ENCODE measurements at places on chromosomes 3 and 15.

DNA sequence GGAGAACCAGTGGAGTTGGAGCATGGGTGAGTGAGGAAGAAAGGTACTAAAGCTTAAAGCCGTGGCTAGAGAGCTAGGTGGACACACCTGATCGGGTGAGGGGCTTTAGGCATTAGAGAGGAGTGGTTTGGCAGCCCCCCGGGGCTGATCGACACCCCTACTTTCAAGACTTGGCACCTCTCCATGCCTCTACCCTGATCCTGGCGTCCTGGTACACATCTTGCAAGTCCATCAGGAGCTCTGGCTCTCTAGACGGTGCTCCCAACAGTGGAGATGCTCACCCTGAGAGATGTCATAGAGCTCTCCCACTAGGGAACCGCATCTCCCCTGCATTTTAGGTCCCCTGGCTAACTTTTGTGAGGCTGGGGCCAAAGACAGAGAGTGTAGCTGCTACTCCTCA is 98.1 kb downstream of the XXYLT1 start:
- DNase-seq, result no peak

GRCh38 chr15:34126522-34126921 is 24.6 kb downstream of the PGBD4 start:
- no peak for DNase-seq

DNA sequence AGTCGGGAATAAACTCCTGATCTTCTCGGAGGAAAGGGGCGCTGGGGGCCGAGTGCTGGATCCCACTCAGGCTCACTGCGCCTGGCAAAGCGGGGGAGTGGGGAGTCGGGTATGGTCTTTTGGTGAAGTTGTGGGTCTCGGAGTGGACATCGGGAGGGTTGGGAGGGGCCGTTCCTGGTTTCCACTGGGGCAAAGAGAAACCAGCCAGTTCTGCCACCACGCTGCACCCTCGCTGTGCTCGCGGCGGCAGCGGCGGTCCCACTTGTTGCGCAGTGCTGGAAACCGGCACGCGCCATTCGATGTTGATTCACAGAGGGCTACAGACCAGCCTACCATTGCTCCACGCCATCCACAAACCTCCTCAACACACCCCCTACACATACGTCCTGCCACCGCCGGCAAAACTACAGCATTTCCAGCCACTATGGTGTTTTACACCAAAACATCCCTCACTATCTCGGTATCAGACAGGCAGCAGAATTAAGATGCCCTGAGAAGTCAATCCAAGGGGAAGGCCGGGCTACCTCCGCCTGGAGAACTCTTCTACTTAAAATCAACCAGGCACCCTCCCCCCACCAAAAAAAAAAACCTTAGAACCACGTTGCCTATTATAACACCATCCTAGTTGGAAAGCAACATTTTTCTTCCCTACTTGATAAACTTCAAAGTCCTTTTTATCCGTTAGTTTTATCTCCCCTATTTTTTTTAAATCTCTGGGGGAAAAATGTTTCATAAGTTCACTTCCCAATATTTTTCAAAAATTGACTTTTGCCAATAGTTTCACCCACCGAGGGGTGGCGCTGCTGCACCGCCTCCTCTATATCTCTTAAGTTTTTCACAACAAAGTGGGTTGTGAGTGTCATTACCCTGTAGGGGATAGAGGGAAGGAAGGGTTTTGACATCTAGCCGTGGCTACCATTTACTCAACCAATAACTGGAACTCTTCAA is 3.6 kb downstream of the BCL6 start:
- peak; percentile 87 for DNase-seq

- no peak for DNase-seq
These were observed 532.8 kb upstream of the GOLIM4 start for GRCh38 chr3:168628549-168628948.

DNA sequence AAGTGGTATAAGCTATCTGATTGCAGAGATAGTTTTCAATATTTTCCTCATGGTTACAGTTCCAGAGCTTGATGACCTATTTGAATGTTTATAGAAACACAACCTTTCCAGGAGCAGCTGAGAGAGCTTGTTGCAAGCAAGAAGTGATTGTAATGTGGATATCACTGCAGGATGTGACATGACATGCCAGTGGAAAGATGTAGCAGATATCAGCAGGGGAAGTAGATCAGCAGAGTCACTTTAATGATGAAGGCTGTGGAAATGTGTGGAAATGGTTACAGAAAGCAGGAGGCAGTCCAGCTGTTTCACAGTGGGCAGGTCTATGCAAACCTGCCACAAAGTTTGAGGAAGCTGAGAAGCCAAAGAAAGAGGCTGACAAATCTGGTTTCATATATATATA is 21.0 kb downstream of the TMEM158 start:
- no peak for DNase-seq

- DNase-seq, result no peak
These were observed 7.2 kb upstream of the COMMD4 start for GRCh38 chr15:75328493-75329314.

DNA sequence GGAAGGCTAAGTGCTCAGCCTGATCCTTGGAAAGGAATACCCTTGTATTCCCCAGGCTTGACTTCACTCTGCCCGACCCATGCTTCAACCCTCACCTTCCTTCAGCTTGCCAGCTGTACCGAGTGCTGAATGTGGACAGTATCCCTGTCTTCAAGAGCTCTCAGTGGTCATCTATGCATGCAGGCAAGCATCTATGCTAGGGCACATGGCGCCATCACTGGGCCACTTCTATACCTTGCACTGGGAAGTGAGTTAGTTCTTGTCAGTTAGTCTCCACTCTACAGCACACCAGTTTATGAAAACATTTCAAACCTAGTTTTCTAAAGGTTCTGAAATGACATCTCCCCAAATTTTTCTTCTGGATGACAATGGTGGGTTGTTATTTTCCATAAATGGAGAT is 82.0 kb upstream of the MYRIP start:
- DNase-seq, result no peak

DNA sequence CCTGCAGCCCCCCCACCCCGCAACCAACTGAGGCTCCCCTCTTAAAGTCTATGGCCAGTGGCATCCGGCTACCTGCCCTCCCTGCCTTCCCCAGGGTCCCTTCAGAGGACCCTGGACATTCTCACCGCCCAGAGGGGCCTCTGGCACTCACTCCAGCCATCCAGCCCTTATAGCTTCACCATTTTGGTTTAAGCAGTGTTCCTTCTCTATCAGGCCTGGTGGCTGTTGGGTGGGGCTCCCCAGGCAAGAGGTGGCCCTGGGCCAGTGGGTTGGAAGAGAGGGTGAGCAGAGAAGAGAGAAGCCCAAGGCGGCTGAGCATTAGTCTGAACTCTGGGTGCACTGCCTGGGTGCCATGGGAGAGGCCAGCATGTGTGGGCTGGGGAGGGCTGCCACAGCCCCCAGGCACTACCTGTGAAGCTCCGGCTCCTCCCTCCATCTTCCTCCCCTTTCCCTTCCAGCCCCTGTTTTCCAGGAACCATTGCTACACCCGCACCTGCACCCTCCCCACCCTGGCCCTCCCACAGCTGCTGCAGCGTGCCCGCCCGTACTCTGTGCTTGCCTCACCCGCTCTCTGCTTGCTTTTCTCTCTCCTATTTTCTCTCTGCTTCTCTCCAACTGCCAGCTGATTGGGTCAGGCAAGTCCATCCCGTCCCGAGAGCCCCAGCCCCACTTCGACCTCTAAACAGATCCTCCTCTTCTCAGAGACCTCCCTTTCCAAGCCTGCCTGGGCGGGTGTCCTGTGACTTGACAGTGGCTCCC is 168.2 kb downstream of the TBC1D2B start:
- DNase-seq, result no peak

- DNase-seq, result no peak
These were observed 256.5 kb downstream of the GABRB3 start for GRCh38 chr15:26516102-26516980.

- DNase-seq, result peak; percentile 58
These were observed 213.7 kb upstream of the NR2E3 start for GRCh38 chr15:71596672-71597071.

DNA sequence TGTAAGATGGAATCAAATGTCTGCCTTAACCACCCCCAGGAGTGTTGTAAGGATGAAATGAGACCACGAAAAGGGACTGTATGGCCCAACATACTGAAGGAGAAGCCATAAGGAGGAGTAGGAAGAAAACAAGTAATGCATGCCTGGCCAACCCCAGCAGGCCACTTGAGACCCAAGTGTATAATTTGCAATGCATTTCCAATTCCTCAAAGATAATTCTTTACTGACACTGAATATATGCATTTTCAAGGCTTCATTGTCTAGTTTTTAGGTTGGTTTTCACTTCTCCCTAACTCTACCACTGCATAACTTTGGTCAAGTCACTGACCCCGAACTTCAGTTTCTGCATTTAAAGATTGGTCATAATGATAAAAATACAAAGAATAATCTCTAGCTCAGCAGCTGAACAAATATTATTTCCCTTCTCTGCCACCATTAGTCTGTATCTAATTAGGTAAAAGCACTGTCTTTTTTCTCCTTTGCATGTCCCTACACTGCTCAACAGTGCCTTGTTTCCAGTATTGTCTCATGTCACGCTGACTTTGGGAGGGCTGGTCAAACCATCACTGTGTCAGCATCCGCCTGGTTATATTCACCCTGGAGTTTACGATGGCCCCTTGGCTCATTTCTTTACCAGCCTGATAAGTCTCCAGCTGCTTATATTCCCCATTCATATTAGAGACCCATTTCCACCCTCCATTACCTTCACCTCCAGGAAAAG is 378.6 kb downstream of the NTRK3 start:
- no peak for DNase-seq

GRCh38 chr3:109059264-109059663 is 58.7 kb downstream of the MORC1 start:
- DNase-seq, result no peak

GRCh38 chr3:23518441-23518840 is 287.3 kb upstream of the UBE2E1 start:
- no peak for DNase-seq

GRCh38 chr15:57343498-57343897 is 32.8 kb upstream of the CGNL1 start:
- no peak for DNase-seq

- no peak for DNase-seq
These were observed 19.8 kb downstream of the TUBGCP4 start for GRCh38 chr15:43390723-43391122.

GRCh38 chr3:104961851-104962250 is 404.9 kb upstream of the ALCAM start:
- DNase-seq, result no peak

- peak; percentile 75 for DNase-seq
These were observed 77.8 kb upstream of the WDR72 start for GRCh38 chr15:53837263-53837662.

- DNase-seq, result no peak
These were observed 318.0 kb upstream of the GBE1 start for GRCh38 chr3:82079335-82079890.

GRCh38 chr15:78991476-78991875 is 46.6 kb upstream of the CTSH start:
- peak; percentile 46 for DNase-seq

DNA sequence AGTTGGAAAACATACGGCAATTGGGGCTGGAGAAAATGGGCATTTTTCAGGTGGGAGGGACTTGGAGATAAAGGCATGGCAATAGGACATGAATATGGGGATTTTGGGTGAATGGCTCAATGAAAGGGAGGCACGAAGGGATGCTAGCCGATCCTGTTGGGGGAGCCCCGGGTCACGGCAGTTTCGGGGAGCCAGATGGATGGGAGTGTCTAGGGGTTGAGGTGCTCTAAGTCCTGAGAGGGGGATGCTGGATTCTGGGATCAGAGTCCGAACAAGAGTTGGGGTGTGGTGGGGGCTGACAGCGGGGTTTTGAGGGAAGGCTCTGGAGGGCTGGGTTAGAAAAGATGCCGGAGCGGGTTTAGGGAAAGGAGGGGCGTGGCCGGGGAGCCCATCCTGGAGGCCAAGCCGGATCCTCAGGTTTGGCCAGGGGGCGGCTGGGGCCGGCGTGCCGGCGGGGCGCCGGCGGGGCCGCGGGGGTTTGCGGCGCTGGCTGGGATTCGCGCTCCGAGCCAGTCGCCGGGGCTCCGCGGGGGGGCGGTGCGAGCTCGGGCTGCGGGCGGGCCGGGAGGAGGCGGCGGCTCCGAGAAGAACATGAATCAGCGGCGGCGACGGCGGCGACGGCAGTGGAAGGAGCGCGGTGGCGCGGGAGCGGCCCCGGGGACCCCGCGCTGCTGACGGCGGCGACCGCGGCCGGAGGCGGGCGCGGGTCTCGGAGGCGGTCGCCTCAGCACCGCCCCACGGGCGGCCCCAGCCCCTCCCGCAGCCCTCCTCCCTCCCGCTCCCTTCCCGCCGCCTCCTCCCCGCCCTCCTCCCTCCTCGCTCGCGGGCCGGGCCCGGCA is at the start of gene TYRO3:
TSS of gene TYRO3 (plus strand) at position 813 of the 839 bp plus-strand sequence. CDS start 46 bp downstream, outside the sequence.
- DNase-seq, result peak; percentile 70

DNA sequence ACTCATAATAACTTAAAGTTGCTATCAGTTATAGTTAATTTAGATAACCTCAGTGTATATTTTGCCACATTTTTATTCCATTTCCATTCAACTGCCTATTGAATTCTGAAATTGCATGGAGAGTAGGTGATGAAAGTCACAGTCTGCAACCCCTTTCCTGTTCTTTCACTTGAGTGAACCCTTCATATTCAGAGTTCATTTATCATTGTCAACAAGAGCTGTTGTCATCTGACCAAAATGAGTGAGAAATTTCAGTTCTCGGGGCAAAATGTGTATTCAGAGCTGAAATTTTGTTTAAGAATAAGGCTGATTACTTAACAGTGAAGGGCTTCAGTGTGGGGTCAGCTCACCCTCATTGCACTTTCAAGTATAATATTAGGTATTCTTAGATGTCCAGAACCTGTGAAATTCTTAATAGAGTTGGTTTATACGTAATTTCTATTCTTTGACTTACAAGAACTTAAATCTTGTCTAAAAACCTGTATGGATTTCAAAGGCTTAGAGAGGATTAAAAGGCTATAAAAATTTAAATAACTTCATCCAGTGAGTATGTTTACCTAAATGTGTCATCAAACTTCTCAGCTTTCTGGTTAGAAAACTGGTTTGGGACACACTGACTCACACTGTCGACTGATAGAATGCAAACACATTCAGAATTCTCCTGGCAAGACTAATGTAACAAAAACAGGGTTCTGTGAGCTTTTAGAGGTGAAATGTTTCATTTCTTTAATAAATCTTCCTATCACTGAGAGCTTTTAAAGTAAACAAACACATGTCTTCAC is 92.2 kb downstream of the CMSS1 start:
- DNase-seq, result no peak

DNA sequence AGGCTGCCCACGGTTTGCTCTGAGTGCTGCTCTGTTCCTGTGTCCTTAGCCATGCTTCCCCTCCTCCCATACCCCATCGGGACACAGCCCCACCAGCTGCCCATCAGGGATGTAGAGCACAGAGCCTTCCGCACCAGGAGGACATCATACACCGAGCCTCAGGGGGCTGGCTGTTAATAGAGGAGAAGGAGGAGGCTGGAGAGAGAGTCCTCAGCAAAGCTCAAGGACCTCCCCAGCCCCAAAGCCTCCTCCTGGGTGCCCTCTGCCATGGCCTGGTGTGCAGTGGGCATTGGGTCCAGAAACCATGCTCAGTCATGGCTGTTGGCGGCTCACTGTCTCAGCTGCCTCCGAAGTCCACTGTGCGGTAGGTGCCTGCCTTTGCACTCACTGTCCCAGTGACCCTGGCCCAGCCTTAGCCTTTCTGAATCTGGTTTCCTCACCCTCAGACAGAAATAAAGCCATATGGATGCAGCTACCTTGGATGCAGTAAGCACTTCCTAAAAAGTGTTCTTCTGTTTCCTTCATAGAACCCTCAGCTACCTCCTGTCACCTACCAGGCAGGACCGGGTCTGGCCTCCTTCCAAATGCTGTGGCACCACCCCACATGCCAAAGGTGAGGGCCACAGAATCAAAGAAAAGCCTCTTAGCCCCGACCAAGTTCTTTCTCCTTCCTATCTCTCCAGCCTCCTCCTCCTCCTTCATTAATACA is 53.9 kb downstream of the ACAD9 start:
- DNase-seq, result no peak

- no peak for DNase-seq
These were observed 22.2 kb downstream of the TMEM43 start for GRCh38 chr3:14147066-14147435.

GRCh38 chr3:189821262-189821661 is 190.1 kb downstream of the TP63 start:
- DNase-seq, result no peak

Measured in lower lobe of right lung (tissue), 2 donors.